ENCODE measurements at places on chromosomes 16 and 17. TPM values are rescaled to one million over a fixed set of nuclear protein-coding genes. Genes with fewer than 3 reads are reported as not detected.

DNA sequence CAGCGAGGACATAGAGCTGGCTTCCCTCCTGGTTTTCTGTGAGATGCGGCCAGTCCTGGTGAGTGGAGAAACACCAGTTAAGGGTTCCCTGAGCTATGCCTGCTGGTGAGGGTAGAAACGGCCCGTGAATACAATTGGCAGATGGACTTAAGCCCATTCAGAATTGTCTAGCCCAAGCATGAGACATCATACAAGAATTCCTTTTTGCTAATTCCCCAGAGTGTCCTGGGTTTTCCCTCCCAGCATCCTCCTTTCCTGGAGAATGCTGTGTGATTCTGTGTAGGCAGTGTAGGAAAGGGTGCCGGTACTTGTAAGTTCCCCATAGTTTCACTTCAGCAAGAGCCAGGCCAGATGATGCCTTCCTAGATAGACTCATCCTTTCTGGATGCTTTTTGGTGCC, 65.1 kb downstream of the SDR42E1 start:
- H3K4me1 ChIP-seq: no peaks in the 10 kb centered on the region
- no peak for DNase-seq
- no peaks in the 10 kb centered on the region for H3K27me3 ChIP-seq

- no peak overlapping the region for H3K4me3 ChIP-seq
- no peak for DNase-seq
- H3K4me1 ChIP-seq: no peaks in the 10 kb centered on the region
- H3K36me3 ChIP-seq: no peaks in the 10 kb centered on the region
- H3K27ac ChIP-seq: no peak overlapping the region
- H3K27me3 ChIP-seq: no peaks in the 10 kb centered on the region
Measured at GRCh38 chr17:72802726-72803125, 289.8 kb downstream of the SLC39A11 start.

GRCh38 chr16:78751601-78752000, 652.1 kb downstream of the WWOX start:
- DNase-seq: no peak
- H3K4me1 ChIP-seq: no peaks in the 10 kb centered on the region
- H3K27me3 ChIP-seq: no peaks in the 10 kb centered on the region
- no peak overlapping the region for H3K4me3 ChIP-seq
- no peaks in the 10 kb centered on the region for H3K36me3 ChIP-seq
- no peak overlapping the region for H3K27ac ChIP-seq

- no peaks in the 10 kb centered on the region for H3K4me1 ChIP-seq
- no peaks in the 10 kb centered on the region for H3K36me3 ChIP-seq
Measured at GRCh38 chr17:41722231-41722630, 10.1 kb downstream of the GAST start.

DNA sequence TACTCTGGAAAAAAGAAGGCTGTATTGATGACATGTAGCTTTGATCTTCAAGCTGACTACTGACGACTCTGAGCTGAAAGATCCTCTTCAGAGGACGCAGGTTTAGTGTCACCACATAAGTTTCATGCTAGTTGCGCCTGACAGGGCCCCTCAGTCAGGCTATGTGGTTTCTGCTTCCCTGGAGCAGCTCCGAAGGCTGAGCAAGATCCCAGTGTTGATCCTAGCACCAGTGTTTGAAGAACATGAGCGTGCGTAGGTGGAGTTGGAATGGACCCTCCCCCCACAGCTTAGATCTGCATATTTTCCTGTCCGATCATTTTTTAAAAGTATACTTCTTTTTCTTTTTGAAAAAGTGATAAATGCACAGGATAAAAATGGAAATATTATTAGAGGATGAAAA, 17.3 kb downstream of the BANP start:
- no peak overlapping the region for H3K4me3 ChIP-seq
- peaks cover 5% of the 10 kb centered on the region for H3K4me1 ChIP-seq
- no peak for DNase-seq
- no peaks in the 10 kb centered on the region for H3K27me3 ChIP-seq

- H3K4me3 ChIP-seq: peak overlapping the region; percentile 1
- DNase-seq: no peak
- no peaks in the 10 kb centered on the region for H3K4me1 ChIP-seq
- H3K27me3 ChIP-seq: peaks cover 15% of the 10 kb centered on the region
Measured at GRCh38 chr17:31917065-31917529, 15.6 kb upstream of the UTP6 start.

DNA sequence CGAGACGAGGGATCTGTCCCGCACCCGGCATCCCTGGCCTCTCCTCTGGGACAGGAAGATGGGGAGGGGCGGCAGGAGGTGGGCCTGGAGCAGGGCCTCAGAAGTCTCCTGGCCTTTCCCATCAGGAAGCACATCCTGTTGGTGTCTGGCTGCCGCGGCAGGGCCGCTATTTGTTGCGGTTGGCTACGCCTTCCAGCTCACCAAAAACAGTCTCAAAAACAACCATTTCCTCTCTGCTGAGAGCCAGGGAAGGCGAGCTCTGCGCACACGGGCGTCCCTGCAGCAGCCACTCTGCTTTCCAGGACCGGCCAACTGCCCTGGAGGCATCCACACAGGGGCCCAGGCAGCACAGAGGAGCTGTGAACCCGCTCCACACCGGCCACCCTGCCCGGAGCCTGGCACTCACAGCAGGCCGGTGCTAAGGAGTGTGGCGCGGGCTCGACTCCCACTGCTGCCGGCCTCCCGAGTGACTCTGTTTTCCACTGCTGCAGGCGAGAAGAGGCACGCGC, at the start of gene TMEM204:
Gene TMEM204, plus strand, starts transcription at position 224 of the 509 bp plus-strand sequence. CDS start 610 bp downstream, outside the sequence.
- peak; percentile 41 for DNase-seq
- no peaks in the 10 kb centered on the region for H3K36me3 ChIP-seq
- no peaks in the 10 kb centered on the region for H3K4me1 ChIP-seq
- no peaks in the 10 kb centered on the region for H3K27me3 ChIP-seq
- peak within 1 kb of the TSS; percentile 42 for H3K4me3 ChIP-seq

- H3K4me3 ChIP-seq: no peak overlapping the region
- DNase-seq: peak; percentile 20
- peaks cover 11% of the 10 kb centered on the region for H3K4me1 ChIP-seq
- no peaks in the 10 kb centered on the region for H3K27me3 ChIP-seq
Measured at GRCh38 chr16:21950782-21951521, 2.2 kb upstream of the UQCRC2 start.

DNA sequence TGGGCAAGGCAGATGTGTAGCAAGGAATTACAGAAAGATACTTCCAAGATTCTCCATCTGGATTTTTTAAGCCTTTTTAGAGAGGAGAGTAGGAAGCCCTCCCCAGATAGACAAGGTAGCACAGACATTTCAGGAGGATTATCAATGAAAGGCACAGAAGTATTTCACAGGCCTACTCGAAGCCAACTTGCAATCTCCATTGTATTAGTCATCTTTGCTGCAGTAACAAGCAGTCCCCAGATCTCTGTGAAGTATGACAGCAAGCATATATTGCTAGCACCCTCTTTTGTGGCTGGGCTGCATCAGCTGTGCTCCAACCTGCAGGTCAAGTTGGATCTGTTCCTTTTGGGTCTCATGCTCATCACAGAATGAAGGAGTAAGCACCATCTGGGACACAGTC, 101.6 kb downstream of the MAF start:
- no peaks in the 10 kb centered on the region for H3K27me3 ChIP-seq
- no peak overlapping the region for H3K27ac ChIP-seq
- H3K36me3 ChIP-seq: no peaks in the 10 kb centered on the region
- no peak overlapping the region for H3K4me3 ChIP-seq
- H3K4me1 ChIP-seq: no peaks in the 10 kb centered on the region

DNA sequence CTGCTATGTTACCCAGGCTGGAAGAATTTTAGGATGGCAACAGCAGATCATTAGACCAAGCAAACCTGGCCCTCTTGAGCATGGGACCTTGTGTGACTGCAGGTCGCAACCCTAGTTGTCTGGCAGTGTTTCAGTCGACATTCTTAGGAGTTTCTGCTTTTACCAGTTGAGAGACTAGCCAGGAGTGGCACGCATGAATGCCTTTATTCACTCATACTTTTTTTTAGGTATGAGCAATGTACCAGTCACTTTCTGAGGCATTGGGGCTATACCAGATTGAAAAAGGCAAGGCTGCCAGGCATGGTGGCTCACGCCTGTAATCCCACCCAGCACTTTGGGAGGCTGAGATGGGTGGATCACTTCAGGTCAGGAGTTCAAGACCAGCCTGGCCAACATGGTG, 28.2 kb upstream of the HAS3 start:
- DNase-seq: no peak
- H3K4me3 ChIP-seq: no peak overlapping the region
- H3K4me1 ChIP-seq: no peaks in the 10 kb centered on the region
- no peaks in the 10 kb centered on the region for H3K36me3 ChIP-seq
- no peaks in the 10 kb centered on the region for H3K27me3 ChIP-seq

- peaks cover 13% of the 10 kb centered on the region for H3K36me3 ChIP-seq
- peaks cover 32% of the 10 kb centered on the region for H3K4me1 ChIP-seq
- no peaks in the 10 kb centered on the region for H3K27me3 ChIP-seq
- peak; percentile 45 for DNase-seq
- peak overlapping the region; percentile 83 for H3K27ac ChIP-seq
Measured at GRCh38 chr16:88618182-88618955, 20.0 kb upstream of the IL17C start.

GRCh38 chr17:10099051-10099571, 99.3 kb downstream of the GAS7 start:
- H3K27ac ChIP-seq: no peak overlapping the region
- DNase-seq: no peak
- no peaks in the 10 kb centered on the region for H3K27me3 ChIP-seq
- no peaks in the 10 kb centered on the region for H3K4me1 ChIP-seq
- H3K4me3 ChIP-seq: no peak overlapping the region
- H3K36me3 ChIP-seq: no peaks in the 10 kb centered on the region

DNA sequence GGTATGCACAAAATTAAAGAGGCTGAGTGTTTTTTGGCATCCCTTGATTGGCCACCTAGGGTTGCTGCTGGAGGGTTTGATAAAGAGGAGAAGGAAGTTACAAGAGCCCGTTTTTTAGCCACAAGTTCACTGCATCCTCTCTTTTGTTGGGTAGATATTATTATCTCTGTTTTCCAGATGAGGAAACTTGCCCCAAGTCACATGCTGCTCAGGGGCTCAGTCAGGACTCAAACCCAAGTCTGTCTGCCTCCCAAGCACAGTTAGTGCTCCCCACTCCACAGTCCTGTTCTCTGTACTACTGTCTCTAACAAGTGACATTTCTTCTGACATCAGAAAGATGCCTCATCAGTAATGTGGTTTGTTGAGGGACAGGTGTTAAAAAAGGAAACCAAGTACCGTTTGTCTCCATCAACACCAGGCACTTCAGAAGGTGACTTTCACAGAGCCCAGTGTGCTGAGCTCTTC, 1.4 kb downstream of the NT5M start:
- H3K27ac ChIP-seq: no peak overlapping the region
- H3K4me3 ChIP-seq: no peak overlapping the region
- DNase-seq: no peak
- H3K36me3 ChIP-seq: no peaks in the 10 kb centered on the region

DNA sequence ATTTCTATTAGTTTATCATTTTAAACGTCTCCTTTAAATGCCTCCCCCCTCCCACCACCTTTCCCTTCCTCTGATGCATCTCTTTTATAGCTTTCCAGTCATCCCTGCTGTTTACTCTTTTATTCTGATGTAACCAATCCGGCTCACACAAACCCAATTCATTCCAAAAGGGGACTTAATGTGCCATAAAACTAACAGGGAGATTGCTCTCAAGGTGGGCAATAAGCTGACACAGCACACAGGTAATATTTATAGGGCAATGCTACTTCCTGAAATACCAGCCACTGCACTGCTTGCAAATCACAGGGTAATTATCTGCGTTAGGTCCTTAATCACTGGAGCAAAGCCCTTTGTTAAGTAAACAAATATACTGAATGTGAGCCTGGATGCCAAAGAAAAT, 23.3 kb upstream of the CA10 start:
- H3K4me1 ChIP-seq: no peaks in the 10 kb centered on the region
- no peaks in the 10 kb centered on the region for H3K27me3 ChIP-seq
- no peak overlapping the region for H3K4me3 ChIP-seq
- DNase-seq: no peak
- H3K27ac ChIP-seq: no peak overlapping the region
- no peaks in the 10 kb centered on the region for H3K36me3 ChIP-seq

DNA sequence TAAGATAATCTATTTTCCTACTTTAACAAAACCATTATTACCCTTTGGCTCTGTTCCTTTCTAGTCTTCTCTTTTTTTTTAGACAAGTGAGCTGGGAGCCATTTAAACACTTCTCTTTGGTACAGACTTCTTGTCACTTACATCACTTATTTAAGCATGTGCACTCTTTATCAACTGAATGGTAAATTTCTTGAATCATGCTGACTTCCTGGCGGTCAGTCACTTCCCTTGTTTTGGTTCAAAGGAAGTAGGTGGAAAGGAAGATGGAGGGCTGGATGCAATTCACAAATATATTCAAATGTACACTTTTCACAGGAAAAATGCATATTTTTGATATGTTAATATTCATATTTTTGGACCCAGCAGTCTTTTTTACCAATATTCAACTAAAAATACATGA, 97.1 kb downstream of the ITFG1 start:
- no peak overlapping the region for H3K27ac ChIP-seq
- no peaks in the 10 kb centered on the region for H3K4me1 ChIP-seq
- no peak overlapping the region for H3K4me3 ChIP-seq
- no peaks in the 10 kb centered on the region for H3K36me3 ChIP-seq

- H3K36me3 ChIP-seq: no peaks in the 10 kb centered on the region
- no peak overlapping the region for H3K4me3 ChIP-seq
- no peaks in the 10 kb centered on the region for H3K4me1 ChIP-seq
- H3K27me3 ChIP-seq: no peaks in the 10 kb centered on the region
Measured at GRCh38 chr16:24045641-24046040, 209.9 kb downstream of the PRKCB start.

DNA sequence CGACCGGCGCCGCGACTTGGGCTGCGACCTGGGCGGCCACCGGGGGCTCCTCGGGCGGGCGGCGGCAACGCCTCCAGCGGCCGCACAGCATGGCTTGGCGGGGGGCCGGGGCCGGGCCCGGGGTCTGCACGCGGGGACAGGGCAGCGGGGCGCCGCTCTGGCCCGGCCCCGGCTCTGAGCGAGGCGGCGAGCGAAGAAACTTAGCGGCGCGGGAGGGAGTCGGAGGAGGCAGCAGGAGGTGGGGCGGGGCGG, at the start of gene PLCD3:
Gene PLCD3, minus strand, starts transcription at position 196 of the 252 bp plus-strand sequence. Its CDS starts 105 bp downstream, at position 91.
- H3K27me3 ChIP-seq: no peaks in the 10 kb centered on the region
- H3K4me1 ChIP-seq: peaks cover 24% of the 10 kb centered on the region
- DNase-seq: no peak
- no peaks in the 10 kb centered on the region for H3K36me3 ChIP-seq
- peak within 1 kb of the TSS; percentile 90 for H3K27ac ChIP-seq

GRCh38 chr17:59811209-59811608, 81.5 kb downstream of the TUBD1 start:
- no peak for DNase-seq
- no peaks in the 10 kb centered on the region for H3K36me3 ChIP-seq
- H3K4me1 ChIP-seq: no peaks in the 10 kb centered on the region
- H3K4me3 ChIP-seq: no peak overlapping the region
- no peaks in the 10 kb centered on the region for H3K27me3 ChIP-seq

- no peak for DNase-seq
- no peaks in the 10 kb centered on the region for H3K4me1 ChIP-seq
- peaks cover 60% of the 10 kb centered on the region for H3K27me3 ChIP-seq
- H3K4me3 ChIP-seq: peak overlapping the region; percentile 28
- H3K36me3 ChIP-seq: no peaks in the 10 kb centered on the region
Measured at GRCh38 chr17:44970136-44970741, 2.1 kb upstream of the C1QL1 start.

- H3K27me3 ChIP-seq: peaks cover 4% of the 10 kb centered on the region
- no peak overlapping the region for H3K27ac ChIP-seq
- H3K4me1 ChIP-seq: peaks cover 18% of the 10 kb centered on the region
- H3K4me3 ChIP-seq: no peak overlapping the region
- no peaks in the 10 kb centered on the region for H3K36me3 ChIP-seq
- no peak for DNase-seq
Measured at GRCh38 chr17:81366648-81367047, 28.6 kb upstream of the BAHCC1 start.

The LRRC46 gene
- 0.21 TPM for total RNA-seq

The PDP2 gene
- total RNA-seq: 25.9 TPM

The CCDC40 gene
- total RNA-seq: 3.6 TPM

The CD68 gene
- 37.7 TPM for total RNA-seq

The KRT31 gene
- total RNA-seq: not detected

The GFAP gene
- total RNA-seq: 0.20 TPM

The OTOP3 gene
- total RNA-seq: 0.40 TPM

The CLDN7 gene
- 919 TPM for total RNA-seq

Measured in colonic mucosa (tissue), 4 donors.